ENCODE measurements at places on chromosomes 11 and 22.

DNA sequence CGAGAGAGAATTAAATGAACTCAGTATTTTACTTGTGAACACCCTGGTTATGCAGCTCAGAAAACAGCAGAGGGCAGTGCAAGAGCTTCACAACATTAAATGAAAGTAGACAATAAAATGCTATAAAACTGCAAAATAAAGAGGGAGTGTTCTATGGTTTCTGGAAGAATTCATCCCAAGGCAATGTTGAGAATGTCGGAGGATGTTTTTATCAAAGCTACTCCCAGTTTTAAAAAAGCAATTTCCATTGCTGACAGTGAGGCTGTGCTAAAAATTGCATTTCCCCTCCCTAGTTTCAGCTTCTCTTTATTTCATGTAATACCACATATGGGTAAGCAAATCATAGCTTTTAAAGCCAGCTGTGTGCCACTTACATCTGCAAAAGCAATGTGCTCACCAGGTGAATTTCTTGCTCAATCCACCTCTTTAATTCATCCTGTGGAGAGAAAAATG lies 296.8 kb downstream of the RAB38 start:
- peak; percentile 8 for DNase-seq

GRCh38 chr22:40727070-40727963 lies 48.0 kb downstream of the MCHR1 start:
- DNase-seq = no peak

GRCh38 chr11:120354779-120355178 lies 18.6 kb downstream of the ARHGEF12 start:
- DNase-seq = no peak

DNA sequence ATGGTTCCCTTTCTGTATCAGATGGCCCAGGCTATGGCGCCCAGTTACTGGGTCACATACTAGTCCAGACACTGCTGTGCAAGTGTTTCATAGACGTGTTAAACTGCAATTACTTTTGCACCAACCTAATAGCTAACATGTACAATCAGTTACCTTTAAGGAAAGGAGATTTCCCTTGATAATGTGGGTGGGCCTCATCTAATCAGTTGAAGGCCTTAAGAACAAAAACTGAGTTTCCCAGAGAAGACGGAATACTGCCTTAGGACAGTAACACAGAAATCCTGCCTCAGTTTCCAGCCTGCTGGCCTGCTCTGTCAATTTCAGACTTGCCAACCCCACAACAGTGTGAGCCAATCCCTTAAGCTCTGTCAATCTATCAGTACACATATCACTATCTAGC lies 229.9 kb upstream of the SYN3 start:
- DNase-seq = no peak

DNA sequence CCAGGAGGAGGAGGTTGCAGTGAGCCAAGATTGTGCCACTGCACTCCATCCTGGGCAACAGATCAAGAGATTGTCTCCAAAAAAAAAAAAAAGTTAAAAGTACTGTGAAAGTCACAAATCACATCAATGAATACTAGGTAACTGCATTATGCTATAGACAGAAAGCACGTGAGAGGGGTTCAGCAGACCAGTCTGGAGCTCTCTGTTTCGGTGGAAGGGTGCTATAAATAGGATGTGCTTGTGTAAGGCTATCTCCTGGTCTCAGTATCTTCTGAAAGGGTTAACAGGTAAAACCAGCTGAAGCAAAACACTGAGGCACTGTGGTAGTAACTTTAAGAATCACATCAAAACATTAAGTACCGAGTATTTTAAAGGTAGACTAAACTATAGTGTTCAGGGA lies 43.4 kb downstream of the EIF4ENIF1 start:
- DNase-seq = no peak

GRCh38 chr11:18299721-18300120 lies 22.2 kb downstream of the HPS5 start:
- no peak for DNase-seq

GRCh38 chr11:120867988-120868387 lies 155.9 kb upstream of the TBCEL start:
- no peak for DNase-seq

DNA sequence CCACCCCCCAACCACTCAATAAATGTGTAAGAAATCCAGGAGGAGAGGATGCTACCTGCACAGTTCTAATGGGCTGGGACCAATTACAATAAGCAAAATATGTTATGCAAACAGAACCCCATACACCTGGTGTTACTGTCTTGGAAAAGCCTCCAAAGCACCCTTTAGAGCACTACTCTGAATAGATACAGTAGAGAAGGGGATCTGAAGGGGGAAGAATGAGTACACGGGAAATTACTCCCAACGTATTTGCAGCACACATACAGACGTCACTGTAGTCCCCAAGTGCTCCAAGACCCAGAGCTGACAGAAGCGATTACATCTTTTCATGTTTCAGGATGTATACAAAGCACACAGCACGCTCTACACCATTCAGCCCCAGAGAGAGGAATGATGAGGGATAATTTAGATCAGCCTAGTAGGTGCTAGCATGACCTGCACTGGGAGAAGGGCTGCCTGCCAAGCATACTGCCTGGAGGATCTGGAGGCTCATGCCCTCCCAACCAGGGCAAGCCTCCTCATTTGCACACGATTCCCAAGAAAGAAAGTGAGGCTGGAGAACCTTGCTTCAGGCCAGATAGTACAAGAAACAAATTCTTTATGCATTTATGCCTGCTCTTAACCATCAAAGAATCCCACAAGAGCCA lies 63.8 kb downstream of the AMBRA1 start:
- DNase-seq = no peak

DNA sequence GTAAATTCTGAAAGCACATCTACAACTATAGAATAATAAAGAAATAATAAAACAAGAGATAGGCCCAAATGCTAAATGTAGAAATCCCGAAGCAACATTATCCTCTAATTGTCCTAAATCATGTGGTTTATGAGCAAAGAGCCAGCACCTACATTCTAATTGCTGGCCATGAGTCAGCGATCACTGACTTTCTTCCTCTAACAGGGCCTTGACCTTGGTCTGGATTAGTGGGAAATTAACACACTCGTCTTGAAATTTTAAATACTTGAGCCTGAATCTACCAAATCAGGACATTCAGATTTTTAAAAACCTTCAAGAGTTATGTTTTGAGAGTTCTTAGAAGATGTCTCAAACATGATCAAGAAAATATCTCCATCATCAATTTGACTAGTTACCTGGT lies 727.6 kb downstream of the METTL15 start:
- DNase-seq = no peak

DNA sequence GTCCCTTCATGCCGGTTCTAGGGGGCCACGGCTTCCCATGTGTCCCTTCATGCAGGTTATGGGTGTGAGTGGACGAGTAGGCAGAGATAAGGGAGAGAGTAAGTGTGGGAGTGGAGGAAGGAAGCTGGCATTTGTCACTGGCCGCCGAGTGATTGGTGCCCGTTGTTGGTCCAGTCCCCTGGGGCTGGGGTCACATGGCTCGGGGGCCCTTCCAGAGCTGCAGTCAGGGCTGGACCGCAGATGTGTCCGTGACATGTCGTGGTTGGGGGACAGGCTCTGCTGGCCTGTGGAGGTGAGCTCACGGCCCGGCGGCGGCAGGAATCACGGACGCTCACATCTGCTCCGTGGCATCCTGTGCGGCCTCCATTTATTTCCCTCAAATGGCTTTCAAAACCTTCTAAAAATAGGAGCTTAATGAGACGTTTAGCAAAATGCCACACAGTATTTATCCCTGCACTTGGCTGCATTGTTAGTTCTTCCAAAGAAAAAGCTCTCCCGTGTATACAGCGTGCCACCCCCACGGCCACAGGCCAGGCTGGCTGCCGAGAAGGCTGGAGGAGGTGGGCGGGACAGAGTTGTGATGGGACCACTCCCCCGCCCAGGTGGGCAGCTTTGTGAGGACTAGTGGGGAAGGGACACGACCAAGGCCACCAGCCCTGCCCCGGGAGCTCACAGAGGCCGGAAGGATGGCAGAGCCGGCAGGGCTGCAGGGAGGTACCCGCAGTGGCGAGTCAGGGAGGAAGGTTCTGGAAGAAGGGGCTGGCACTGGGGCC lies 386.7 kb downstream of the TBC1D22A start:
- no peak for DNase-seq

DNA sequence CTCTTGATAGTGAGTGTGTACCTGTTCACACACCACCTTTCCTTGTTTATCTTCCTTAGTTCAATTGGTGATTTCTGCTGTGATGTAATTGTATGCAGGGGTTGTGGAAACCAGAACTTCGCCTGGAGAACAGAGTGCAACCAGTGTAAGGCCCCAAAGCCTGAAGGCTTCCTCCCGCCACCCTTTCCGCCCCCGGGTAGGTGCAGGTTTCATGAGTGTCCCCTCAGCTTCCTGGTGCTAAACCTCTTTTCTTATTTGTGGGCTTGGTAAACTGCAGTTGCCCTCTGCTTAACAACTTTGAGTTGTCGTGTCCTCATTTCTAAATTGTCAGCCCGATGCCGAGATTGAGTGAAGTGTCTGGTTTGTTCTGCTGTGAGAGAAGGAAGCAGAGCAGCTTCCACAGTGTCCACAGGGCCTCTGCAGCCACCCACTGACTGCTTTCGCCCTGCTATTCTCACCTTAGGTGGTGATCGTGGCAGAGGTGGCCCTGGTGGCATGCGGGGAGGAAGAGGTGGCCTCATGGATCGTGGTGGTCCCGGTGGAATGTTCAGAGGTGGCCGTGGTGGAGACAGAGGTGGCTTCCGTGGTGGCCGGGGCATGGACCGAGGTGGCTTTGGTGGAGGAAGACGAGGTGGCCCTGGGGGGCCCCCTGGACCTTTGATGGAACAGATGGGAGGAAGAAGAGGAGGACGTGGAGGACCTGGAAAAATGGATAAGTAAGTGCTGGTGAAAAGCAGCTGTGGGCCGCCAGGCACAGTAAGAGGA lies 7.1 kb upstream of the GAS2L1 start:
- DNase-seq = no peak

- no peak for DNase-seq
Observed at GRCh38 chr22:32333141-32333768, 24.4 kb upstream of the RFPL3 start.

DNA sequence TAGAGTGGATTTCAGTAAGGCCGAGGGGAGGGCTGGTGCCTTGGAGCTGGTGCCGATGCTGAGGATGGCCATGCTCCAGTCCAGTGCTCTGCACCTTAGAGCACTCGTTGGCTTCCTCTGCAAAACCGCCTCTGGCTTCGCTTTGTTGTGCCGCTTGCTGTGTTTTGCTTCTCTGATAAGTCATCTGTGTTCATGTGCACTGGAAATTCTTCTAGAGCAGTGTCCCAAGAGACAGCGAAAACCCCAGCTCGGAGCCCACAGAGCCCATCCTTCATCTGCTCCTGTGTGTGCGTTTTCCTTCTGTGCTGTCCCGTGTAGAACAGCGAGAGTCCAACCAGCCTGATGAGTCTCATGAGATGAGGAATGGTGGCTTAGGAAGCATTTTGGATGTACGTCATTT lies 12.1 kb downstream of the FAM118A start:
- no peak for DNase-seq

DNA sequence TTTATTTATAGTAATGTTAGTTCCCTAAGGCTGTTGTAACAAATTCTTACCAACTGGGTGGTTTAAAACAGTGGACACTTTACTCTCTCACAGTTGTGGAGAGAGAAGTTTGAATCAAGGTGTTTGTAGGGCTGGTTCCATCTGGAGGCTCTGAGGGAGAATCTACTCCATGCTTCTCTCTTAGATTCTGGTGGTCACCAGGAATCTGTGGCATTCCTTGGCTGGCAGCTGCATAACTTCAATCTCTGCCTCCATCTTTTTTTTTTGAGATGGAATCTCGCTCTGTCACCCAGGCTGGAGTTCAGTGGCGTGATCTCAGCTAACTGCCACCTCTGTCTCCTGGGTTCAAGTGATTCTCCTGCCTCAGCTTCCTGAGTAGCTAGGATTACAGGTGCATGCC lies 46.3 kb downstream of the LDLRAD3 start:
- no peak for DNase-seq

DNA sequence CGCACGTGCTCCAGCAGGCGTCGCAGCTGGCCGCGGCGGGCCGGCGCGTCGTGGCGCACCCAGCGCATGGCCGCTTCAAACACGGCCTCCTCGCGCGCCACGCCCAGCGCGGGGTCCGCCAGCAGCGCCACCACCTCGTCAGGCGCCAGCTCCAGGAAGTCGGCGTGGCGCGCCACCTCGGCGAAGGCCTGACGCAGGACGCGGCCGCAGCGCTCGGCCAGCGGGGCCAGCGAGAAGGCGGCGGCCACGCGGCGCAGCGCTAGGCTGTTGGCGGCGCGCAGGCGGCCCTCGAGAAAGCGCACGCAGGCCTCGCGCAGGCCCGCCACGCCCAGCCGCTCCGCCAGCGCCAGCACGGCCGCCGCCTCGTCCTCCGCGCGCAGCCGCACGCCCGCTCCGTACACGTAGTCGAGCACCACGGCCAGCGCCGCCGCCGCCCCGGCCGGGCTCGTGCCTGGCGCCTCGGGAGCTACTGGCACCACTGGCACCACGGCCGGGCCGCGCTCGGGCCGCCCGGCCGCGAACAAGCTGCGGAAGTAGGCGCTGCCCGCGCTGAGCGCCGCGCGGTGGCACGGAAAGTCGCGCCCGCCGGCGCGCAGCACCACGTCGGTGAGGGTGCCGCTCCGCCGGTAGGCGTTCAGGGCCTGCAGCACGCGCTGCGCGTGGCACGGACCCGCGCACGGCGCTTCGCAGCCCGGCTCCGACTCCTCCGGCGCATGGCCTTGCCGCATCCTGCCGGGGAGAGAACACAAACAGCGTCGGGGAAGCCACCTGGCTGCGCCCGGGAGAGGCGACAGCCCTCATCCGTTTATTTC lies 2.9 kb downstream of the KLHL35 start:
- DNase-seq = no peak

GRCh38 chr11:10576035-10576398 lies 7.6 kb upstream of the LYVE1 start:
- no peak for DNase-seq

- no peak for DNase-seq
Observed at GRCh38 chr11:124085997-124086846, 29.0 kb upstream of the VWA5A start.

DNA sequence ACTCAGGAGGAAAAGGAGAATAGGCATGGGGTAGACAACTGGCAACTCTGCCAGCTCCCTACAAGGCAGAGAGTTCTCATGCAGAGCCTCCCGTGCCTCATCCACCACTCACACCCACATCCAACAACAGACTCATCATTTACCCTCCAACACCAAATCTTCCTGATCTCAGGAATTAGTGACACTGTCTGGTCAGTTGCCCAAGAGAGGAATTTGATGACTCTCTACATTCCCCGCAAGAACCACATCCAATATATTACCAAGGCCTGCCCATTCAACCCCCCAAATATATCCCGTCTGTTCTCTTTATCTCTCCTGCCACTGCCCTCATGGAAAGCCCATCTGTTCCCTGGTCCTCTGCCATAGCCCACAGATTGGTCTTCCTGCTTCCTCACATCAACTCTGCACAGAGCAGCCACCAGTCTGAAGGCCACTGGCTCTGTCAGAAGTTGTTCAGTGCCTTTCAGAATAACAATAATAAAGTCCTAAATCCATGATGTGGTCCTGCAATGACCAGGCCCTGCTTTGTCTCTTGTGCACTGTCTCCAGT lies 57.5 kb upstream of the CD82 start:
- no peak for DNase-seq

- DNase-seq = no peak
Observed at GRCh38 chr11:60498853-60499252, 6.3 kb downstream of the MS4A12 start.

All from Panc1 (cell line).